ENCODE measurements at places on chromosomes 13 and 19. TPM values are rescaled to one million over a fixed set of nuclear protein-coding genes. Genes with fewer than 3 reads are reported as not detected.

DNA sequence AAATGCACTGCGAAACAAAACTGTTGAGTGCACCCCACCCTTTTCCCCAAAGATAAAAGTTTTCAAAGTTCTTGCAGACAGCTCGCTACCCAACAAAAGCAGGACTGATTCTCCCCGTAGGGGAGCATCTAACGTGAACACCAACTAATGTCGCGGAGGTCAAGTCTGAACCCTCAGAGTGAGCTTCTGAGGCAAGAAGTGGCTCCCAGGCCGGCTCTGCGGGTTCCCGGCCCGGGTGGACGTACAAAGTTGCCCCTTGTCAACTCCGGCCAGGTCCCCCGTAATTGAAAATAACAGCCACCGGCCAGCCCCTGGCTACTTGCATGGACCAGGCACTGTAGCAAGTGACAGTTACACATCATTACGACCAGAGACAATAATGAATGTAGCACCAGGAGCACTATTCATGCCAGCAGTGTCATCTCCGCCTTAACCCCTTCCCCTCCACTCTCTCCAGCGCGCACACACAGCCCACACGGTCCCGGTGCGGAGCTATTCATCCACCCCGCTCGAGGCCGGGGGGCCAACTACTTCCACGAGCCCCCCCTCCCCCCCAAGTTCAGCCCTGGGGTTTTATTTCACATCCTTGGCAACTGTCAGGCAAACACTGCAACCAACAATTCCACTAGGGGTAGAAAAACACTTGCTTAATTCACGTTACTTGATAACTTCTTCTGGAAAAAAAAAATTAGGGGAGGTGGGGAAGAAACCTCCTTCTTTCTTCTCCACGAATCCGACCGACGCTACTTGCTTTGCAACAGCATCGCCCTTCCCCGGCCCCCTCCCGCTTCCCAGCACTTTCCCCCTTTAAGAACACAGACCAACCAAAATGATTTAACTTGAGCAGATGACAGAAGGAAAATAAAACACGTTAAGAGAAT, 1.2 kb downstream of the KLF12 start:
- peaks cover 6% of the 10 kb centered on the region for H3K27me3 ChIP-seq
- H3K4me3 ChIP-seq = peak overlapping the region; percentile 77
- H3K4me1 ChIP-seq = peaks cover 6% of the 10 kb centered on the region

The AMER2 gene
- total RNA-seq = under 0.01 TPM

GRCh38 chr13:109743706-109744453, 42.5 kb downstream of the IRS2 start:
- H3K4me3 ChIP-seq = no peak overlapping the region
- no peak overlapping the region for H3K27ac ChIP-seq
- peaks cover 7% of the 10 kb centered on the region for H3K4me1 ChIP-seq
- H3K36me3 ChIP-seq = no peaks in the 10 kb centered on the region

The POU4F1 gene
- total RNA-seq = 0.80 TPM

DNA sequence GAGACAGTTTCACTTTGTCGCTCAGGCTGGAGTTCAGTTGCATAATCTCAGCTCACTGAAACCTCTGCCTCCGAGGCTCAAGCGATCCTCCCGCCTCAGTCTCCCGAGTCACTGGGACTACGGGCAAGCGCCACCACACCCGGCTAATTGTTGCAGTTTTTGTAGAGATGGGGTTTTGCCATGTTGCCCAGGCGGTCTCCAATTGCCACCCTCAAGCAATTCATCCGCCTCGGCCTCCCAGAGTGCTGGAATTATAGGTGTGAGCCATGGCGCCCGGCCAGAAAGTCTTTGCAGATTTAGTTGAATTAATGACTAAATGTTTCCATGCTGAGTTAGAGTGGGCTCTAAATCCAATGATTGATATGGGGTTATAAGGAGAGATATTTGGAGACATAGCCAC, 4.5 kb upstream of the CADM4 start:
- H3K27me3 ChIP-seq = peaks cover 27% of the 10 kb centered on the region
- peaks cover 7% of the 10 kb centered on the region for H3K4me1 ChIP-seq
- no peak overlapping the region for H3K27ac ChIP-seq
- no peak for DNase-seq

The CCDC70 gene
- total RNA-seq = not detected

The ABHD17A gene
- total RNA-seq = 97.4 TPM

- H3K4me1 ChIP-seq = no peaks in the 10 kb centered on the region
- DNase-seq = no peak
- no peak overlapping the region for H3K4me3 ChIP-seq
- H3K27ac ChIP-seq = no peak overlapping the region
- no peaks in the 10 kb centered on the region for H3K27me3 ChIP-seq
- H3K36me3 ChIP-seq = no peaks in the 10 kb centered on the region
Measured at GRCh38 chr13:100534911-100535310, 53.7 kb downstream of the GGACT start.

The HCN2 gene
- total RNA-seq = 0.05 TPM

Data from thymus (tissue), 14 donors.